ENCODE measurements at places on chromosomes 5 and 9. TPM values are rescaled to one million over a fixed set of nuclear protein-coding genes. Genes with fewer than 3 reads are reported as not detected.

DNA sequence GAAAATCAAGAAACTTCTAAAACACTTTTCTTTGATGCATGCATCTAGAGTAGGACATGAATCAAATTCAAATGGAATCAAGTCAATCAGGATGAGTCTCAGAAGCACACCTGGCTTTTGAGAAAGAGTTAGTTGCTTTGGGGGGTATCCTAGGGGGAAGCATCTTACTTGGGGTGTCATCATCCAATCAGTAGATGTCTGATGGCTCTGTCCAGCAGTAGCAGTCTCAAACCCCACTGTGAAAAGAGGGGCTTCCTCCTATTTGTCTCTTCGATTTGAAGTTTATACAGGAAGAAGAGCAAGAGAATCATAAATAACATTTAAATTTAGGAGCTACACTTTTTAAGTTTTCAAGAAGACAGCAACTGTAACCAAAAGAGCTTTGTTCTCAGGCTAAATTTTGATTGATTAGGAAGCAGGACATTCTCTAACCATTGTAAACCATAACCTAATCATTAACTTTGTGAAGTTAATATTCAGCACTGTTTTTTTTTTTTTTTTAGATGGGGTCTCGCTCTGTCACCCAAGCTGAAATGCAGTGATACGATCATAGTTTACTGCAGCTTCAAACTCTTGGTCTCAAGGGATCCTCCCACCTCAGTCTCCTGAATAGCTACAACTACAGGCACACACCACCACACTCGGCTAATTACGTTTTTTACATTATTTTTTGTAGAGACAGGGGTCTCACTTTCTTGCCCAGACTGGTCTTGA, 614.7 kb downstream of the CSNK1G3 start:
- no peak overlapping the region for H3K27ac ChIP-seq
- DNase-seq, result no peak
- H3K27me3 ChIP-seq, result no peaks in the 10 kb centered on the region
- no peaks in the 10 kb centered on the region for H3K36me3 ChIP-seq
- peaks cover 7% of the 10 kb centered on the region for H3K4me1 ChIP-seq
- H3K4me3 ChIP-seq, result no peak overlapping the region

Gene SPINK13
- not detected for total RNA-seq

GRCh38 chr5:145471026-145471425, 364.1 kb downstream of the PRELID2 start:
- H3K27me3 ChIP-seq, result no peaks in the 10 kb centered on the region
- no peak overlapping the region for H3K27ac ChIP-seq
- no peak for DNase-seq
- no peaks in the 10 kb centered on the region for H3K36me3 ChIP-seq
- no peak overlapping the region for H3K4me3 ChIP-seq

Gene TSSK1B
- not detected for total RNA-seq

GRCh38 chr5:56985936-56986625, 34.2 kb upstream of the MIER3 start:
- H3K4me1 ChIP-seq, result no peaks in the 10 kb centered on the region
- no peak for DNase-seq
- H3K27ac ChIP-seq, result no peak overlapping the region
- H3K27me3 ChIP-seq, result no peaks in the 10 kb centered on the region
- no peak overlapping the region for H3K4me3 ChIP-seq

DNA sequence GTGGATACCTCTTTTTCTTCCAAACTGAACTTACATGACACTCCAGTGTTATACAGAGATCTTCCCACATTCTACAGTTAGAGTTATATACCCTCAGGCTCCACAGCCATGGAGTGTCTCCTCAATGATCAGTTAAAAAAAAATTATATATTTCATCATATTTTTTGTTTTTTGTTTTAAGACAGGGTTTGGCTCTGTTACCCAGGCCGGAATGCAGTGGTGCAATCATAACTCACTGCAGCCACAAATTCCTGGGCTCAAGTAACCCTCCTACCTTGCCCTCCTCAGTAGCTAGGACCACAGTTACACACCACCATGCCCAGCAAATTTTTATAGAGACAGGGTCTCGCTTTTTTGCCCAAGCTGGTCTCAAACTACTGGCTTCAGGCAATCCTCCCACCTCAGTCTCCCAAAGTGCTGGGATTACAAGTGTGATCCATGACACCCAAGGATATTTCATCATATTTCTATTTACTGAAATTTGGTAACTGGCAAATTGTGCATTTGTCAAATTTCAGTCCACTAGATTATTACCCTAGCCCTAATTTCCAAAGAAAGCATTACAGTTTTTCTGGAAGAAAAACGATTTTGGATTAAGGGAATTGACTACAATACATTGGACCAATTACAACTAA, 18.1 kb upstream of the SCAI start:
- peak overlapping the region; percentile 10 for H3K4me3 ChIP-seq
- H3K4me1 ChIP-seq, result peaks cover 43% of the 10 kb centered on the region
- H3K27me3 ChIP-seq, result no peaks in the 10 kb centered on the region
- DNase-seq, result no peak
- peak overlapping the region; percentile 8 for H3K27ac ChIP-seq
- H3K36me3 ChIP-seq, result peaks cover 4% of the 10 kb centered on the region

DNA sequence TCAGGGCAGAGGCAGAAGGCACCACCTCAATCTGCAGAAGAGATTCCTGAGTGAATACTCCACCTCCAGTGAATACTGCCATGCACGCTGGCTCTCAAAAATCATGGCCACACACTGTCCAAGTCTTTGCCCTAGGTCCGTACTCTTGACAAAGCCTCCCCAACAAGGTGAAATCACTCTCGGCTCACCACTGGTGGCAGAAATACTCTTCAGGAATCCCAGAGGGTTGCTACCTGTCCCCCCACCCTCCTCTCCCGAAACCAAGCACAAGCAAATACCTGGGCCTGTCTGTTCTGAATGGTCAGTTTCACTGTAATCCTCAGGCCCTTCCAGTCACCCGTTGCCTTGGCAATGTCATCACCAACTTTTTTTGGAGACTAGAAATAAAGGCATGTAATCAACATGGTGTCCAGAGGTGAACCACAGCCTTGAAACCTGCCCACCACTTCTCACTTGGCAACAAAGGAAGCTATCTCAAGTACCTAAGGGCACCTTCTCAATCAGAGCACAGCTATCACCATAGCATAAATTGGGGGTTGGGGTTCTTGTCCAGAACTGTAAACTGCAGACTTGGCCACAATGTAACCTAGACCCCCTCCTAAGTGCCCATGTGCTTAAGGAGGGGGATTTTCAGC, 1.8 kb downstream of the RPL12 start:
- DNase-seq, result no peak
- H3K4me3 ChIP-seq, result peak overlapping the region; percentile 84
- H3K4me1 ChIP-seq, result peaks cover 35% of the 10 kb centered on the region
- H3K27ac ChIP-seq, result peak overlapping the region; percentile 19

DNA sequence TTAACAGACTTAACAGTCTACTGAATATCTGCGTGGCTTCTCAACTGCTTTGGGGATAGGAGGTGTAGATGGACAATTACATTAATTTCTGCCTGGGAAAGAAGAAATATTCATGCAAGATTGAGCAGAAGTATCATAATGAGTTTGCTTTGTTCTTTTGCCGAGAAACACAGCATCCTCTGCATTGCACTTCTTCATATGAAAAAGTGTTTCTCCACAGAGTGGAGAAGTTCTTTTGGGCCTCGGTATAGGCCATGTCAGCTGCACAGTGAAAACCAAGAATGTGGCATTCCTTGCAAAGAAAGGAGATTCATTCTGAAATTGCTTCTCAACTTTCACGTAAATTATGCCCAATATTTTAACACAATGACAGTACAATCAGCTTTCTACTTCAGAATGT, 17.6 kb upstream of the SNX2 start:
- no peak overlapping the region for H3K4me3 ChIP-seq
- DNase-seq, result no peak

Gene JAK2
- 77.8 TPM for total RNA-seq

DNA sequence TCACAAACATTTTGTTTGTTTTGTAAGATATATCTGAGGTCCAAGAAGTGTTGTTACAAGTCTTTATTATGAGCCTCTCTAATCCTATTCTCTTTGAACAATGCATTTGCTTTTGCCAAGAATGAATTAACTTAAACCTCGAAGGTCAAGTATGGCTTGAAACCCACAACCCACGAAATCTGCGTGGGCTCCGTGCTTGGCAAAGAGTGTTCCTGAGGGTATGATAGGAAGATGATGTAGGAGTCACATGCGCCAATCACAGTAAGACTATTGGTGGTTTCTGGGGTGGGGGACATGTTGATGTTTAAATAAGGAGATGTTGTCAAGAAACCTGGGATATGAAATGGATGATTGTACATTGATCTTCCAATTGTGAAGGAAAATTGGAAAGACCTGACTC, 330.8 kb upstream of the RFX3 start:
- DNase-seq, result no peak
- no peak overlapping the region for H3K4me3 ChIP-seq
- no peaks in the 10 kb centered on the region for H3K27me3 ChIP-seq
- no peaks in the 10 kb centered on the region for H3K36me3 ChIP-seq
- no peaks in the 10 kb centered on the region for H3K4me1 ChIP-seq

Gene CDC20B
- total RNA-seq, result not detected

Gene PALM2AKAP2
- total RNA-seq, result 45.9 TPM

DNA sequence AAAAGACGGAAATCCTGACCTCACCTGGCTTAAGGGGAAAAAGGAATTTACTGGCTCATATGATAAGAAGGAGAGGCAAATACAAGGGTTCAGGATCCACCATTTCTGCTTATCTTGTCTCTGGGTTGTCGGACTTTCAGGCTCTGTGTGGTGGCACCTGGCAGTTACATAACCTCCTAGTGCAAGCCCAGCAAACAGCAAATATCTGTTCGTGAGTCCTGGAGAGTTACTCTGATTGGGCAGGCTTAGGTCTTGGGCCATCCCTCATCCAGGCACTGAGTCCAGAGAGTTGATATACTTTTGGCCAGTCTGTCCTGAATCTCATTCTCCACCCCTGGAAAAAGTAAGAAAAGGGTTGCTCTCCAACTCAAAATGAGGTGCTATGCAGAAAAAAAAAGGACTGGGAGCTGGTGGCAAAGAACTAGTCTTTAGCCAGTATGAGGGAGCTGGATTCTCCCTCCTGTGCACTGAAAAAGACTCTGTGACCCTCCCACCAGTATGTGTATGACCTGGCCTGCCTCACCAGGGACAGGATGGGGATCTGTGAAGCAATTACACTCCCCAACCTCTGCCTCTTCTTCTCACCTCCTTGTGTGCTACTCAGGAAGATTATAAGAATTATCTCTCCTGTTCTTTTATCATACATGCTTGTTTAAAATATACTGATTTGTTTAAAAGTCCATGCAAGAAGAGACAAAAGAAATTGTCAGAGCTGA, 282.9 kb downstream of the ARHGAP26 start:
- H3K4me1 ChIP-seq, result peaks cover 11% of the 10 kb centered on the region
- no peaks in the 10 kb centered on the region for H3K27me3 ChIP-seq
- no peak overlapping the region for H3K4me3 ChIP-seq

Gene CFAP77
- not detected for total RNA-seq
